ENCODE measurements at places on chromosomes 16 and 17. TPM values are rescaled to one million over a fixed set of nuclear protein-coding genes. Genes with fewer than 3 reads are reported as not detected.
A peak's percentile ranks its signal among the peaks of the same experiment; 100 is the strongest.

KIF2B gene
- not detected for polyA plus RNA-seq

ZNF469 gene
- 0.04 TPM for polyA plus RNA-seq

GCGR gene
- not detected for polyA plus RNA-seq

SYT17 gene
- polyA plus RNA-seq, result 3.7 TPM

PROCA1 gene
- 0.83 TPM for polyA plus RNA-seq

DNA sequence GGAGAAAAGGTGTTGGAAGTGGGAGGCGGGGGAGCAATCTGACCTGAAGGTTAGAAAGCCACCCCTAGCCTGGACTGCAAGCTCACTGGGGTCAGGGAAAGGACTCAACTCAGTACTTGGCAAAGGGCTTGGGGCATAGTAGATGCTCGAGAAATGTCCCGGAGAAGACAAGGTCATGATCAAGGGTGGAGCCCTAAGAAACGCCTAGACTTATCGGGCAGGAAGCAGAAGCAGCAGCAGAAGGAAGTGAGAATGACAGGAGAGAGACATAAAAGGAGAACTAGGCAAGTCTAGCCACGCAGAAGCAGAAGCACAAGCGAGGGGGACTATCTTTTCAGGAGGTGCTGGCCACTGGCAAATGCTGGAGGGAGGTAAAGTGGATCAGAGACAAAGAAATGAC is 10.2 kb downstream of the COTL1 start:
- no peaks in the 10 kb centered on the region for H3K27me3 ChIP-seq
- H3K4me3 ChIP-seq, result peak overlapping the region; percentile 43
- no peak for DNase-seq
- peaks cover 10% of the 10 kb centered on the region for H3K36me3 ChIP-seq
- H3K4me1 ChIP-seq, result peaks cover 60% of the 10 kb centered on the region
- H3K27ac ChIP-seq, result peak overlapping the region; percentile 63

- no peak overlapping the region for H3K4me3 ChIP-seq
- no peak for DNase-seq
- no peaks in the 10 kb centered on the region for H3K27me3 ChIP-seq
- H3K27ac ChIP-seq, result no peak overlapping the region
- H3K4me1 ChIP-seq, result no peaks in the 10 kb centered on the region
Observed at GRCh38 chr17:2837147-2837561, 40.9 kb downstream of the RAP1GAP2 start.

- no peak for DNase-seq
- no peak overlapping the region for H3K4me3 ChIP-seq
- no peaks in the 10 kb centered on the region for H3K27me3 ChIP-seq
- H3K27ac ChIP-seq, result no peak overlapping the region
- H3K36me3 ChIP-seq, result no peaks in the 10 kb centered on the region
- H3K4me1 ChIP-seq, result no peaks in the 10 kb centered on the region
Observed at GRCh38 chr16:58264961-58265479, 29.8 kb downstream of the PRSS54 start.

DNA sequence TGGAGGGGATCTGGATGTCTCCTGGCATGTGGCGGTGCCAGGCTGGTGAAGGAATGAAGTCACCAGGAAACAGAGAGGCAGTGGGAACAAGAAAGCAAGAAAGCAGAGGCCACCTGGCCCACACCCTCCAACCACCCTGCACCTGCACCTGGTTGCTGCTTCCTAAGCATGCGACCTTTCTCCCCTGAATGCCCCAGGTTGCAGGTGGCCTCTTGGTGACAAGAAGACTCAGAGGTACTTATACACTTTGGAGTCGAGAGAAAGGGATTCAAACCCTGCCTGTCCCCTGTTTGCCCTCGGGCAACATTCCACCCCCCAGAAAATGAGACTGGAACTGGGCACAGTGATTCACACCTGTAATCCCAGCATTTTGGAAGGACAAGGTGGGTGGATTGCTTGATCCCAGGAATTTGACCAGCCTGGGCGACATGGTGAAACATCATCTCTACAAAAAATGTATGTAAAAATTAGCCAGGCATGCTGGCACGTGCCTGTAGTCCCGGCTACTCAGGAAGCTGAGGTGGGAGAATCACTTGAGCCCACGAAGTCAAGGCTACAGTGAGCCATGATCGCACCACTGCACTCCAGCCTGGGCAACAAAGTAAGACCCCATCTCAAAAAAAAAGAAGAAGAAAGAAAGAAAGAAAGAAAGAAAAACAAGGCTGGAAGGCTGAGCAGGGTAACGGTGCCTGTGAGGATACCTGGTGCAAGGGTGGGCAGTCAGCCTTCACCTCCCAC is 34.6 kb upstream of the TNRC6C start:
- DNase-seq, result no peak
- no peak overlapping the region for H3K4me3 ChIP-seq
- H3K27me3 ChIP-seq, result peaks cover 3% of the 10 kb centered on the region
- H3K36me3 ChIP-seq, result no peaks in the 10 kb centered on the region

GRCh38 chr17:45070809-45071208 is 9.7 kb downstream of the NMT1 start:
- no peak overlapping the region for H3K4me3 ChIP-seq
- peaks cover 8% of the 10 kb centered on the region for H3K36me3 ChIP-seq
- peaks cover 3% of the 10 kb centered on the region for H3K4me1 ChIP-seq
- no peaks in the 10 kb centered on the region for H3K27me3 ChIP-seq
- no peak overlapping the region for H3K27ac ChIP-seq

DNA sequence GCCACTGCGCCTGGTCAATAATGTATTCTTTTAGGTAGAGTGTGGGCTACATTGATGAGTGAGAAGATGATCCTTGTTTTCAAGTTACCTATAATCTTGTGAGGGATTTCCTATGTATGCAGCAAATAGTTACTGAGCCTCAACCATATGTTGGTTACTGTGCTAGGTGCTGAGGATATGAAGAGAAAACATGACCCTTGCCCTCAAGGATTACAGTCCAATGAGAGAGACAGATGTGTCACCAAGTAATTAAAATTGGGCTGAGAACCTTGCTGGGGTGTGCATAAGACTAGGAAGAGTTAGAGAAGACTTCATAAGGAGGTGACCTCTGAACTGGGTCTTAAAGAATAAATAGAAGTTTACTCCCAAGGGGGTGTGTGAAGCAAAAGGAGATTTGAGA is 7.4 kb downstream of the POLR2A start:
- H3K36me3 ChIP-seq, result peaks cover 8% of the 10 kb centered on the region
- no peaks in the 10 kb centered on the region for H3K4me1 ChIP-seq
- no peaks in the 10 kb centered on the region for H3K27me3 ChIP-seq
- no peak for DNase-seq
- H3K4me3 ChIP-seq, result no peak overlapping the region

DNA sequence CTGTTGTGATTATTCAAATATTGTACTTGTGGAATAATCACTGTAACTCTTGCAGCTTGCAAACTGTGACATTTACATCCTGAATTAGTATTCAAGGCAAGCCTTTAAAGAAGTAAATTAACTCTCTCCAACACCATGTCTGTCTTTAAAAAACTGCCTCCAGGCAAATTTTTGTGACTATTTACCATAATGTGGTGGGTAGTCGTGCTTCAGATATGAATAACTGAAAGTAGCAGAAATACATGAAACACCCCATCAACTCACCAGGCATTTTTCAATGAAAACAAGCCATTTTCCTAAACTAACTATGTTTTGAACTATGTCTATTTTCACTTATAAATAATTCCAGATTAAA is 217.4 kb upstream of the PSMD7 start:
- H3K36me3 ChIP-seq, result no peaks in the 10 kb centered on the region
- no peaks in the 10 kb centered on the region for H3K4me1 ChIP-seq
- no peak overlapping the region for H3K27ac ChIP-seq
- H3K27me3 ChIP-seq, result no peaks in the 10 kb centered on the region
- DNase-seq, result no peak

- H3K27me3 ChIP-seq, result no peaks in the 10 kb centered on the region
- DNase-seq, result peak; percentile 61
- H3K4me3 ChIP-seq, result peak overlapping the region; percentile 62
- peaks cover 32% of the 10 kb centered on the region for H3K4me1 ChIP-seq
Observed at GRCh38 chr17:1644493-1645206, 882 bp downstream of the SCARF1 start.

GRCh38 chr16:77386831-77387814 is 47.7 kb downstream of the ADAMTS18 start:
- no peaks in the 10 kb centered on the region for H3K4me1 ChIP-seq
- peaks cover 1% of the 10 kb centered on the region for H3K27me3 ChIP-seq
- no peak overlapping the region for H3K27ac ChIP-seq
- DNase-seq, result no peak

GRCh38 chr17:82400830-82401229 is 17.3 kb upstream of the HEXD start:
- no peak for DNase-seq
- peak overlapping the region; percentile 19 for H3K4me3 ChIP-seq
- no peak overlapping the region for H3K27ac ChIP-seq
- H3K27me3 ChIP-seq, result no peaks in the 10 kb centered on the region
- peaks cover 14% of the 10 kb centered on the region for H3K36me3 ChIP-seq

GRCh38 chr16:12565423-12565822 is 238.3 kb downstream of the CPPED1 start:
- no peak overlapping the region for H3K4me3 ChIP-seq
- no peaks in the 10 kb centered on the region for H3K36me3 ChIP-seq
- no peaks in the 10 kb centered on the region for H3K4me1 ChIP-seq
- no peak for DNase-seq

DNA sequence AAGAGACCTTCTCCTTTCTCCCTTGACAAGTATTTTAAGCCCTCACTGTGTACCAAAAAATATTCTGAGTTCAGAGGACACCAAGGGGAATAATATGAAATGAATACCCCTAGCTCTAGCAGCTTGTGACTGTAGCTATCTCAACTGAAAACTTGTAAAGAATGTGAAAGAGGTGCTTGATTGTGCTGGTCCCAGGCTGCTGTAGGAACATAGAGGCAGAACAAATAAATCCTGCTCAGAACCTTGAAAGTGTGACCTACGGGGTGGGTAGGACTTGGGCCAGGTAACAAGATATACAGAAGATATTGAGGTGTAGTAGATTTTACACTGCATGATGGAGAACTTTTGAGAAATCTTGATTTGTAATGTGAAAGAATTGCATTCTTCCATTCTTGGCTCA is 606.8 kb downstream of the TOX3 start:
- H3K27ac ChIP-seq, result no peak overlapping the region
- H3K4me3 ChIP-seq, result no peak overlapping the region
- no peaks in the 10 kb centered on the region for H3K4me1 ChIP-seq
- no peaks in the 10 kb centered on the region for H3K36me3 ChIP-seq
- no peak for DNase-seq

- no peaks in the 10 kb centered on the region for H3K36me3 ChIP-seq
- no peaks in the 10 kb centered on the region for H3K27me3 ChIP-seq
- H3K4me1 ChIP-seq, result no peaks in the 10 kb centered on the region
- DNase-seq, result no peak
- no peak overlapping the region for H3K4me3 ChIP-seq
- no peak overlapping the region for H3K27ac ChIP-seq
Observed at GRCh38 chr17:72816406-72816805, 276.1 kb downstream of the SLC39A11 start.

- H3K4me1 ChIP-seq, result no peaks in the 10 kb centered on the region
- no peak for DNase-seq
- H3K27me3 ChIP-seq, result no peaks in the 10 kb centered on the region
- no peak overlapping the region for H3K27ac ChIP-seq
- no peaks in the 10 kb centered on the region for H3K36me3 ChIP-seq
Observed at GRCh38 chr16:82271636-82272035, 101.6 kb upstream of the MPHOSPH6 start.

- no peaks in the 10 kb centered on the region for H3K36me3 ChIP-seq
- peaks cover 48% of the 10 kb centered on the region for H3K4me1 ChIP-seq
- DNase-seq, result no peak
- H3K27ac ChIP-seq, result peak overlapping the region; percentile 41
- H3K27me3 ChIP-seq, result no peaks in the 10 kb centered on the region
Observed at GRCh38 chr16:56980792-56981724, 8.3 kb upstream of the NLRC5 start.

- no peak for DNase-seq
- peak overlapping the region; percentile 100 for H3K4me3 ChIP-seq
- H3K4me1 ChIP-seq, result peaks cover 4% of the 10 kb centered on the region
- peaks cover 24% of the 10 kb centered on the region for H3K36me3 ChIP-seq
Observed at GRCh38 chr17:64507413-64507782, 621 bp downstream of the CEP95 start.

DNA sequence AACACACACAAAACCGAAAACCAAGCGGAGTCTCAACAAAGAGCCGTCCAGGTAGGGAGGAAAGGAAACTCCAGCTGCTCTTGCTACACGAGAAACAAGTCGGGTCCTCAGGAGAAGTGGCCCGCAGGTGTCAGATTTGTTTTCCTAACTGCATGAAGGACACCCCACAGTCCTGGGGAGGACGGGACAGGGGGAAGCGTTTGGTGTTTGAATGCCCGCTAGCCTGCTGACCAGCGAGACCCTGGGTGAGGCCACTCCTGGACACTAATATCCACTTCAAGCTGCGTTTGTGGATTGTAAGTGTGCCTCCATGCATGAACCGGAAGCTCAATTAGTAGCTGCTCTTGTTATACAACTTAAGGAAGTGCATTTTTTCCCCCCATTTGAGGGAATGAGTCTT is 299.5 kb downstream of the MAF start:
- no peak overlapping the region for H3K4me3 ChIP-seq
- H3K36me3 ChIP-seq, result no peaks in the 10 kb centered on the region
- no peaks in the 10 kb centered on the region for H3K4me1 ChIP-seq
- 0 out of 2 replicates have a peak, but pooled peaks cover 2% of the 10 kb centered on the region for H3K27me3 ChIP-seq
- H3K27ac ChIP-seq, result no peak overlapping the region

DNA sequence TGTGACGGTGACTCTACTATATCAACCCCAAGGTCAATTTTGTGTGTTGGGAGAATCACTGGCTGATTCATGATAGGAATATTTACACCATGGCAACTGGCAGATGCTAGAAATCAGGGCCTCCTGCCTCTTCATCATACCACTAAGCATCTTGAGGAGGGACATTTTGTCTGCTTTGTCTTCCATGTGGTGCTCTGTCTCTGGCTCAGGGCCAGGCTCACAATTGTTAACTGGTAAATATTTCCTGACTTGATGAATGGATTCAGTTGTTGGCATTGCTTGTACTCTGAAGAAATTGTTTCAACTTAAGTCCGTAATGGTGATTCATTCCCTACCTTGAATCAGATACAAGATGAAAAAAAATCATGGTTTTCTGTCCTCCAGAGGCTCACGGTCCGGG is 292.7 kb downstream of the HAPSTR1 start:
- H3K36me3 ChIP-seq, result no peaks in the 10 kb centered on the region
- no peaks in the 10 kb centered on the region for H3K4me1 ChIP-seq
- no peak for DNase-seq
- H3K27ac ChIP-seq, result no peak overlapping the region
- no peaks in the 10 kb centered on the region for H3K27me3 ChIP-seq
